ENCODE measurements at places on chromosomes 11 and 22. TPM values are rescaled to one million over a fixed set of nuclear protein-coding genes. Genes with fewer than 3 reads are reported as not detected.

DNA sequence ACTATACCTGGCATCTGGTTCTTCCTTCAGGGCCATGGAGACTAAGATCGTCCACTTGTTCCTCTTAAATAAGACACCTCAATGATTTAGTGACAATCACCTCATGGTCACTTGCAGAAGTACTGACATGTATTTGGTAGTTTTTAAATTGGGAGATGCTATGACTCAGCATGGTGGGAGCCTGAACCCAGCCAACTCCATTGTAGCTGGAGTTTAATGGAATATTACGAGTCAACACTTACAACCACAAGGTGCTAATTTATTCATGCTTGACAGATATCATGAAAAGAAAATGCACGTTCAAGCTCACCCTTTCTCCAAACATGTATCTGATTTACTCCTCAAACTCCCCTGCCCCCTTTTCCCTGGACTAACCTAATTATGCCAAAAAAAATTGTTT, 16.6 kb upstream of the APOL3 start:
- H3K27me3 ChIP-seq = no peaks in the 10 kb centered on the region
- DNase-seq = no peak

DNA sequence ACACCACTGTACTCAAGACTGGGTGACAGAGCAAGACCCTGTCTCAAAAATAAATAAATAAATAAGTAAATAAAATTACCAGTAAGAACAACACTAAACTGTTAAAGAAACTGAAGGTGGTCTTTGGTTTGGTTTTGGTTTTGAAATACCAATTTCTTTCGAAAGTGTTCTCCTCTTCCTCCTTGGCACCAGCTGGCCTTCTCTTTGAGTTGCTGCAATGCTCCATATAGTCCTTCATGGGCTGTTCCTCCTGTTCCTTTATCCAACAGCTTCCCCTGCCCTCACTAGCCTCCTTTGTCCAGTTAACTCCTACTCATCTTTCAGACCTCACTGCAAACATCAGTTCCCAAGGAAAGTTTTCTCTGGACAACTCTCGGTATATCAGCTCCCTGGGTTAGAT, 5.0 kb upstream of the UVRAG start:
- peaks cover 8% of the 10 kb centered on the region for H3K4me1 ChIP-seq
- H3K27ac ChIP-seq = no peak overlapping the region

GRCh38 chr11:61353131-61354067, 8.3 kb downstream of the CYB561A3 start:
- H3K27ac ChIP-seq = no peak overlapping the region
- no peak overlapping the region for H3K4me3 ChIP-seq
- DNase-seq = no peak
- H3K27me3 ChIP-seq = no peaks in the 10 kb centered on the region

DNA sequence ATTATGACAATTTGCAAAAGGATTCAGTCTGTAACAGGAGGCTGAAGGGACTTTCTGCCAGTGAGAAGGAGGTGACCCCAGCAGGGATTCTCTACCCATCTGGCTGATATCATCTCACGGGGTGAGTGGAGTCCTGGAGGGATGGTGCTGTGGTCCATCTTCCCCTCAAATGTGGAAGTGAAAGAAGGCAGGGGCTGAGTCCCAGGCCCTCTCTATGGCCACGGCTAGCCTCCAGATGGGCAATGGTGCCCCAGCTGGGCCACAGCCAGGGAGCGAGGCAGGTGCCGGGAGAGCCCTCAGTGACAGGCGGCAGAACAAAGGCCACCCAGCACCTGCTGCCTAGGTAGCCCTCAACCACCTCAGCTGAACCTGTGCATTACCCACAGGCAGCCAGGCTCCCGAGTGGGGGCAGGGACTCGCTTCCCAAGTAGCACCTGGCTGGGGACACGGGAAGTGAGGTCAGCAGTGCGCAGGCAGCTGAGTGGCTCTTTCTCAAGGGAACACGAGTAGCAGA, 6.7 kb downstream of the NECTIN1 start:
- H3K36me3 ChIP-seq = no peaks in the 10 kb centered on the region
- peaks cover 10% of the 10 kb centered on the region for H3K27me3 ChIP-seq
- H3K4me3 ChIP-seq = no peak overlapping the region
- H3K4me1 ChIP-seq = peaks cover 3% of the 10 kb centered on the region
- H3K27ac ChIP-seq = no peak overlapping the region

- H3K36me3 ChIP-seq = no peaks in the 10 kb centered on the region
- no peak overlapping the region for H3K27ac ChIP-seq
- H3K27me3 ChIP-seq = no peaks in the 10 kb centered on the region
- no peak for DNase-seq
- no peaks in the 10 kb centered on the region for H3K4me1 ChIP-seq
Measured at GRCh38 chr11:125299061-125299615, 134.6 kb downstream of the PKNOX2 start.

- no peaks in the 10 kb centered on the region for H3K4me1 ChIP-seq
- no peaks in the 10 kb centered on the region for H3K36me3 ChIP-seq
- no peak for DNase-seq
Measured at GRCh38 chr11:90438069-90438468, 215.2 kb upstream of the CHORDC1 start.

GDPD4 gene
- polyA plus RNA-seq = not detected

P2RX6 gene
- polyA plus RNA-seq = not detected

FGF19 gene
- polyA plus RNA-seq = not detected
